ENCODE measurements at places on chromosomes 2 and 18.

DNA sequence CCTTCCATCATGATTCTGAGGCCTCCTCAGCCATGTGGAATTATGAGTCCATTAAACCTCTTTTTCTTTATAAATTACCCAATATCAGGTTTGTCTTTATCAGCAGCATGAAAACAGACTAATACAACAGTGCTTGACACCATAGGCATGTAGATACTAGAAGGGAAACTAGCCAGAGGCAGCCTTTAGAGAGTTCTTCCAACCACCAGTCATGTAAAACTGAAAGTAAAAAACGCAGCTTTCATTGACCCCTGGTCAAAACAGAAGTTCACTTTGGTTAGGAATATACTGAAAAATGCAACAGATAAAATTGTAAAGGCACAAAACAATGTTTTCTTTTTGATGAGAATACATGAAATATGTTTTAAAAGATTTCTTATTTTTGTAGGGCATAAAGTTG, 122.8 kb upstream of the L3MBTL4 start:
- DNase-seq: no peak

DNA sequence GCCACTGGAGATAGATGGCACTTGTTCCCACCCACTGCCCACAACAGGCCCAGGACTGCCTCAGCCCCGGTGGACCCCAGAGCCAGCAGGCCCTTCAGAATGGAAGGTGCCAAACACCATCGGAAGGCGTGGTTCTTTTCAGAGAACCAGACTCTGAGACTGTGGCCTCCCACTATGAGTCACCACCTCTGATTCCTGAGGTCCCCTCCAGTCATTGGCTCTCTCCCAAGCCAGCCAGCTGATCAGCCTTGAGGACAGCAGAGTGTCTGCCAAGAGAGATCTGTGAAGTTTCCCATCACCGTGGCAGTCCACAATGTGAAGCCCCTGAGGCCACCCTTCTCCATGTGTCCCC, 10.4 kb upstream of the MAP3K2 start:
- DNase-seq: peak; percentile 97

- DNase-seq: peak; percentile 76
These were observed 80.0 kb upstream of the SLC66A3 start for GRCh38 chr2:11075221-11075620.

DNA sequence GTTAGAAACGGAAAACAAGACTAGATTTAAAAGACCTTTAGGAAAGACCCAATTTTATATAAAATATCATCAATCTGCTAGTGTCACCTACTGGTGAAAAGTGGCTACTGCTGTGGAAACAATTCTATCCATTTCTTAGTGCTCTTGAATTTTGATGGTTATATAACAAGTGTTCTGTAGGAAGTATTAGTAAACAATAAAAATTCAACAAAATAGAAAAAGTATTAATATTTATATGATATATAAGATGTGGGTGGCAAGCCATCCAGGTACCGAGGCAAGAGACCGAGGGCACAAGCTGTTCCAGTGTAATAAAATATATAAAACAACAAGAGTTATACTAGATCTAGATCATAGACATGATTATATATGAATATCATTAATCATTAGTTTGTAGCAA, 6.2 kb upstream of the TMEM87B start:
- DNase-seq: no peak

- DNase-seq: no peak
These were observed 961.0 kb upstream of the CDH2 start for GRCh38 chr18:29137773-29138495.

DNA sequence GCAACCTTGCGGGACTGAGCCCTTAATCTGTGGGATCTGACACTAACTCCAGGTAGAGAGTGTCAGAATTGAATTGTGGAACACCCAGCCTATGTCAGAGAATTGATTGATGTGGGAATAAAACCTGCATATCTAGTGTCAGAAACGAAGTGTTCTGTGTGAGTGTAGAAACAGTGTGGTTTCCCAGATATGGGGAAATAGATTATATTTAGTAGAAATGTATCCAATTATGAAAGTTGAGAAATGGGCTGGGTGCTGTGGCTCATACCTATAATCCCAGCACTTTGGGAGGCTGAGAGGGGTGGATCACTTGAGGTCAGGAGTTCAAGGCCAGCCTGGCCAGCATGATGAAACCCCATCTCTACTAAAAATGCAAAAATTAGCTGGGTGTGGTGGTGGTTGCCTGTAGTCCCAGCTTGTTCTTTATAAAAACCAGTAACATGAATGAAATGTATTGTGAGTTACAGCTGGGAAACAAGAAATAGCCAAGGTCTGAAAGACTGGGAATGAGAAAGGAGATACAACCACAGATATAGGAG, 4.3 kb upstream of the TP53I3 start:
- no peak for DNase-seq

- no peak for DNase-seq
These were observed 179.0 kb downstream of the ASXL3 start for GRCh38 chr18:33757037-33757436.

- no peak for DNase-seq
These were observed 26.0 kb upstream of the TMEM214 start for GRCh38 chr2:27006602-27007415.

DNA sequence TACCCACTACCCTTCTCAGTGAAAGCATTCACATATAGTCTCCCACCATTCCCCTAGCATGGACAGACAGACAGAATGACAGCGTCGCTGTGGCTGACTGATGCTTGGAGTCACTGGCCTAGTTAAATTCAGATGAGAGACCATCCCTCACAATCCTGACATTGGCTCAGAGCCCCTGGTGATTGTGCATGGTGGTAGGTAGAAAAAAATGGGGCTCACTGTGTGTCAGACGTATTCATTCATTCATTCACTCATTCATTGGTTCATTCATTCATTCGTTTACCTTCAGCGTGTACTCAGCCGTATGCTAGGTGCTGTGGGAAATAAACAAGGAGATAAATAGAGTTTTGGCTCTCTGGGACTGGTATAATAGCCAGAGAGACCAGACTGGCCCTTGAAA, 94.8 kb upstream of the STPG4 start:
- no peak for DNase-seq

- no peak for DNase-seq
These were observed 209.2 kb downstream of the ZNF407 start for GRCh38 chr18:74806700-74807416.

DNA sequence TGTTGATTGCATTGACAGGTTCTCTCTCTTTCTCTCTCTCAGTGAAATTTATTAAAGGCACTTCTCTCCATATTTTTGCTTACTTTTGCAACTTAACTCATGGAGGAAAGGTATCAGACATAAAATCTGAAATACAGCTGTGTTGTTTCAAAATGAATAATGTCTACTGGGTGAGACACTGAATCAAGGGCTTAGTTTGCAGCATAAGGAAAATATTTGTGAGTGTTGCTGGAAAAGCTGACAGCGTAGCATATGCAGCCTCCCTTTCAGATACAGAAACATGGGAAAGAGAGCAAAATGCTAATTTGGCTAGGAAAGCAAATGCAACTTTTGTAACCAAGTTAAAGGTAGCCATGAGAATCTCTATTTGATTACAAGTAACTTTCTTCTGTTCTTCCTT, 81.5 kb upstream of the COL3A1 start:
- no peak for DNase-seq

- DNase-seq: no peak
These were observed 379.0 kb upstream of the RND3 start for GRCh38 chr2:150866431-150866830.

DNA sequence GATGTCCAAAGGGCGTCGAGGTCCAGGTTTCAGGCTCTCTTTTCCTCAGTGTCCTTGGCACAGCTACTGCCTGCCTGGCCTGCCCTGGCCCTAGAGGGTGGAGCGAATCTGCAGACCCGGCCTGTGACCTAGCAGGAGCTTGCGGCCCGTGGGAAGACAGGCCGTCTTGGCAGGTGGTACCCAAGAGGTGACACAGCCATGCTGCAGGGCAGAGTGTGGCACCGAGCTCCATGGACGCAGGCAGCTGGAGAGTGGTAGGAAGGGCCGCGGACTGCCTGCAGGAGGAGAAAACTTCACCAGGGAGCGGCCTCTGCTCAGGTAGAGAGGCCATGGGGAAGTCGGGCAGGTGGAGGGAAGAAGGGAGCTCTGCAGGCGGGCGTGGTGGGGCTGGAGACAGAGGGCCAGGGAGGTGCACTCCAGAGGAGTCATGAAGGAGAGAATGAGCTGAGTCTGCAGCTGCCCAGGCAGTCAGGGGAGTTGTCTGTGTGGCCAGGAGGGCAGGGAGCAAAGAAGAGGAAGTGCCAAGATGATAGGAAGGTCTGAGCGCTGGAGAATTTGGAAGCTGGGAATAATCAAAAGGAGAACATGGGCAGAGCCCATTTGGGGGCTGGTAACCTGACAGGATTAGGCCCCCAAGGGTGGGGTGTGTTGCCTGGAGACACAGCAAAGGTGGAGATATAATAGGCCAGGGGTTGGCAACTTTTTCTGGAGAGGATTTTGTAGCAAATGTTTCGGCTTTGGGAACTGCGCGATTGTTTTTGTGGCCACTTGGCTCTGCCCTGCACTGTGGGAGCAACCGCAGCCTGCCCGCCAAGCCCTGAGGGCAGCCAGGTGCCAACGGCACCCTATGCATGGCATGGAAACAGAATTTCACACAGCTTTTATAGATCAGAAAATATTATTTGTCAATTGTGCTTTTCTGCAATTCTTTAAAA, 154.4 kb upstream of the PXDN start:
- no peak for DNase-seq

DNA sequence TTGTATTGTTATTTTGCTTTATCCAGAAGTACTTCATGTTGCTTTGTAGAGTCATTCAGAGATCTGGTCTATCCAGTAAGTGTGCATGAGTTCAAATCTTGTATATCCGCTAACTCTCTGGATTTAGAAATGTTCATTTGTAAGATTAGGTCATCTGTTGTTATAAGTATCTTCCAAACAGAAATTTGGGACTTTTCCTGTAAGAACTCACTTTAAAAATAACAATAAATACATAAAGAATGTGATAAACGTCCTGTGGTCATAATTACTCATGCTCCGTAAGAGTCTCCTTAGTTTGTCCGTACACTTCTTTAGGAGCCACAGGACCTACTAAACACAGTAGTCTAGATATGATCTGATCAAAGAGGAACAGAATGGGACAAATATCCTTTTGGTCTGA, 699.9 kb upstream of the SLC8A1 start:
- DNase-seq: no peak

GRCh38 chr18:41954827-41955613, at the start of gene PIK3C3:
Gene PIK3C3 (plus strand): TSS chr18:41955234. CDS start chr18:41955292, 58 bp downstream.
- peak; percentile 99 for DNase-seq

DNA sequence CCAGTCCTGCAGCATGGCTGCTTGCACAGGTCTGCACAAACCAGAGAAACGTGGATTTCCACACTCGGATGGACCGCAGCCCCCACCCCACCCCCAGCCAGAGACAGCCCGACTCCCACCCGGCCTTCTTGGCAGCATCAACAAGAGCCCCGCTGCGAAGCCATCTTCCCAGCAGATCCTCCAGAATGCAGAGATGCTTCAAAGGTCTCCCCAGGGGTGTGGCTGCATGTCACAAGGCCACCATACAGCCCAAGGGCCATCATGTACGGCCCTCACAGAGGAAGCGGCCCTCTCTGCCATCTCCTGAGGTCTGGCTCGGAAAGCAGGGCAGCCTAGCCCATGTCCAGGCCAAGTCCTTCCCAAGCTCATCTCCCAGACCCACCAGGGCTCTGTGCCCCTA, 11.5 kb downstream of the DNMT3A start:
- DNase-seq: no peak

DNA sequence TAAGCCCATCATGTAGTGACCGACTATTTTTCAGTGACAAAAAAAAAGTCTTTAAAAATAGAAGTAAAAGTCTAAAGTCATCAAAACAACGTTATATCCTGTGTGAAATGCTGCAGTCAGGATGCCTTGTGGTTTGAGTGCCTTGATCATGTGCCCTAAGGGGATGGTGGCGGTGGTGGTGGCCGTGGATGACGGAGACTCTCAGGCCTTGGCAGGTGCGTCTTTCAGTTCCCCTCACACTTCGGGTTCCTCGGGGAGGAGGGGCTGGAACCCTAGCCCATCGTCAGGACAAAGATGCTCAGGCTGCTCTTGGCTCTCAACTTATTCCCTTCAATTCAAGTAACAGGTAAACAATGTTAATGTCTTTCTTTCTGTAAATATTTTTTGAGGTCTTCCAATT, at the start of gene CD28:
TSS of gene CD28 (plus strand) at position 237 of the 400 bp plus-strand sequence. CDS start at position 295, 58 bp downstream.
- no peak for DNase-seq

DNA sequence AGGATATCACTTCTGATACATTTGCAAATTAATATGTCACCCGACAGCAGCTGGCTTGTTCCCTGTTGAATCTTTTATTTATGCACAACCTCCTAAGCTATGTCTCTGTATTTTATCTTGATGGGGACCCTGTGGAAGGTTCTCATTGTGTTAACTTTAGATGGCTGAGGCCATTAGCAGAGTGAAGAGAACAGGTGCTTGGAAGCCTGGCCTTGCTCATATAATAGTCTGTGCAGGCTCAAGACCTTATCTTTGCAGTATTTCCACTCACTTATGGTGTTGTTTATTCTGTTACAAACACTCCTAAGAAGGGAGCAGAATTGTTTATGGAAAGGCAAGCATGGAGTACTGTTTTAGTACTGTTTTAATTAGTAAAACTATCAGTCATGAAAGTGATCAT, 107.6 kb downstream of the SETBP1 start:
- no peak for DNase-seq

- no peak for DNase-seq
These were observed 74.4 kb downstream of the CRACDL start for GRCh38 chr2:98861601-98862000.

DNA sequence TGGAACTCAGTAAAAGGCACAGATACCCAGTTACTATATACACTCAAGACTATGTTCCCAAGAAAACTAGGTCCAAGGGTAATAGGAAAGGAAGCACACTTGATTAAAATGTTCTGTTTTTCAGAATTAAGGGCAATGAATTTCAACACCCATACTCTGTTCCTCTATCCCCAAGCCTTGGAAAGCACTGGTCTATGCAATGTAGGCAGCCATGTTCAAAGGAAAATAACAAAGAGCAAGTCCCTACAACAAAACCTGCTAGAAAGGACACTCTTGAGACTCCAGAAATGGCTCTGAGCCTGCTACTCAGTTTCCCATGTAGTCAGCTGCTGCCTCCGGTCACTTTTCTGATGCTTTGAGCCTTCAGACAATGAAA, 6.8 kb downstream of the CYB5A start:
- no peak for DNase-seq

- DNase-seq: no peak
These were observed 273.5 kb downstream of the PIK3C3 start for GRCh38 chr18:42228581-42228980.

DNA sequence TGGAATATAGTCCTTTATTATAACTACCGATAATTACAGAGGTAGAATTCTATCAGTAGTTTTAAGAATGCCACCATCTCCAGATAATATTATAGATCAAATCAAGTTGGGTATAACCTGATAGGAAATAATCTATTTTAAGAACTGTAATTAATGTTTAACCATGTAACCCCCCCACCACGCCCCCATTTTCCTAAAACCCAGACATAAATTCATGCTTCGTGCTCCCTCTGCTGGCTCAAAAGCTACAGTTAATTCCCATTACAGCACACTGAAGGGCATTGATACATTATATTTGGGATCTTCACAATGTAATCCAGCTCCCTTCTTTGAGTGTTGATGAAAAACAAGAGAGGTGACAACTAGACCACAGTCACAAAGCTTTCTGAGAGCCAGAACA, 228.0 kb upstream of the SMAD7 start:
- DNase-seq: no peak
